Stimulated activated CD8-positive, alpha-beta memory T cell treated with anti-CD3 and anti-CD28 coated beads, Interleukin-4, amount 100 ng/mL, for 1 hour (primary cell): ENCODE measurements at places on chromosomes 2 and 18.

GRCh38 chr2:191230174-191230573 is 15.0 kb upstream of the MYO1B start:
- DNase-seq: no peak

DNA sequence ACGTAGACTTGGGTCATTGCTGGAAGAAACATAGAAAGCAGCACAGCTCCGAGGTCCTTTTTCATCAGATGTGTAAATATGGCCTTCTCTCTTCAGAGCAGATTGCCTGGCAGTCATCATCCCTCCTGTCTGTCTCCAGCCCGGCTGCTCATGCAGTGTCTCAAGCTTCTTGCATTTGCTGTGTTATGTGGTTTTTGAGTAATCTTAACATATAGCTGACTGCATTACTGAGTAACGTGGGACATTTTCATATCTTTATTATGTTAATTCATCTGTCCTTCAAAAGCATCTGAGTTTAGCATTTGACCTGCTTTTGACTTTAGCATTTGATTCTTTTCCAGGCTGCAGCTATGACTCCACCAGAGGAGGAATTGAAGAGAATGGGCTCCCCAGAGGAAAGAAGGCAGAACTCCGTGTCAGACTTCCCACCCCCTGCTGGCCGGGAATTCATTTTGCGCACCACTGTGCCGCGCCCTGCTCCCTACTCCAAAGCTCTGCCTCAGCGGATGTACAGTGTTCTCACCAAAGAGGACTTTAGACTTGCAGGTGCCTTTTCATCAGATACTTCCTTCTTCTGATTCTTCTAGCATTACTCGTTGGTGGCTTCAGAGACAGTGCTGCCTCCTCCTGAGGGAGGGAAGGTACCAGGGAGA is 116.2 kb downstream of the RAB3GAP1 start:
- no peak for DNase-seq

DNA sequence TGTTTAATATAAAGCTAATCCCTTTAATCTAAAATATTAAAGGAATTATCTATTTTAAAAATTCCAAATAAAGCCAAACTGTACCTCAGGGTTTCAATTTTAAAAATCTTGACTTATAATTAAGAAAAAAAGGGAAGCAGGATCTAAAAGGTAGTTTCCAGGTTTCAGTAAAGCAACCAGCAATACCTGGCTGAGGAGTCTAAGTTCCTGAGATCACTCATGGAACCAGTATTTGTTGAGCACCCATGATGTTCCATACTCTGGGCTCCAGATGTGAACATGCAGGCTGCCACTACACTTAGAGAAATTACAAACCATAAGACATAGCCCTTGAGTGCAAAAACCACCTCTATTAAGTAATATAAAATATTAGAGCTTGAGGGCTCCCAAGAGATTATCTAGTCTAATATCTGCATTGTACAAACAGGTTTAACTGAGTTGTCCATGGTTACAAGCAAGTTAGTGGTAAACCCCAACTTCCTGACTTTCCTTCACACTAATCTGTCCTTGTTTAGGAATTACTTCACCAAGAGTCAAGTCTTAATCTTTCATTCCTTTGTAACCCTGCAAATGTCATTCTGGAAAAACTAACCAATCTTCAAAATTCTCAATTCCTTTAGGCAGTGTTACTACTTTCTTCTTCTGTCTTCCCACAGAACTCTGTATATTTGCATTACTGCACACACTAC is 49.2 kb downstream of the CLASP1 start:
- no peak for DNase-seq

DNA sequence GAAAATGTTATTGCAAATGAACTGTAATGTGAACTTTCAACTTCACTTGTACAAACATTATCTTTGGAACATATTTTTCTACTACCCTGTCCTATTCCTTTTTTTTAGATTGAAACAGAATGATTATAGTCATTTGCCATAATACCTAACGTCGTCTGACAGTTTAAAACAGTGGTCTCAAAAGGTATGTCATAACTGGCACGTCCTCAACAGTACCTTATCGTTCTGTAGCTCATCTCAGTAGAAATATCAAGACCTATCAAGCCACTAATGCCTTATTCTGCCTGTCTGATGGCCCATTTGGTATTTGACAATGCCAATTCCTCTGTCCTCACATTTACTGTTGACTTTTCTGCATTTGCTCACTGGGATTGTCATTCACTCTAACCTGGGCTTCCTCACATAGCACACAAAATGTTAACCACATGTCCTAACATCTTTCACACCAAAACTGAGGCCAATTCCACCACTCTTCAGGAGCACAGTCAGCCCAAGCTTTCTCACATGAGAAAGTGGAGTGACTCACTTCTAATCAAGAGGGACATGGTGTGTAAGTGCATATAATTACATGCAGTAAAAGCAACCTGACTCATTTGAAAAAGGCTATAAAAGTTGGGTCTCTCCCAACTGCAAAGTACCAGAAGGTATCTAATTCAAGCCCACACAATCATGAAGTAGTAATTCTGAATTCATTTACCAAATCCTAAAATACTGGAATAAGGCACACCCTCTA is 34.8 kb downstream of the DNER start:
- no peak for DNase-seq

DNA sequence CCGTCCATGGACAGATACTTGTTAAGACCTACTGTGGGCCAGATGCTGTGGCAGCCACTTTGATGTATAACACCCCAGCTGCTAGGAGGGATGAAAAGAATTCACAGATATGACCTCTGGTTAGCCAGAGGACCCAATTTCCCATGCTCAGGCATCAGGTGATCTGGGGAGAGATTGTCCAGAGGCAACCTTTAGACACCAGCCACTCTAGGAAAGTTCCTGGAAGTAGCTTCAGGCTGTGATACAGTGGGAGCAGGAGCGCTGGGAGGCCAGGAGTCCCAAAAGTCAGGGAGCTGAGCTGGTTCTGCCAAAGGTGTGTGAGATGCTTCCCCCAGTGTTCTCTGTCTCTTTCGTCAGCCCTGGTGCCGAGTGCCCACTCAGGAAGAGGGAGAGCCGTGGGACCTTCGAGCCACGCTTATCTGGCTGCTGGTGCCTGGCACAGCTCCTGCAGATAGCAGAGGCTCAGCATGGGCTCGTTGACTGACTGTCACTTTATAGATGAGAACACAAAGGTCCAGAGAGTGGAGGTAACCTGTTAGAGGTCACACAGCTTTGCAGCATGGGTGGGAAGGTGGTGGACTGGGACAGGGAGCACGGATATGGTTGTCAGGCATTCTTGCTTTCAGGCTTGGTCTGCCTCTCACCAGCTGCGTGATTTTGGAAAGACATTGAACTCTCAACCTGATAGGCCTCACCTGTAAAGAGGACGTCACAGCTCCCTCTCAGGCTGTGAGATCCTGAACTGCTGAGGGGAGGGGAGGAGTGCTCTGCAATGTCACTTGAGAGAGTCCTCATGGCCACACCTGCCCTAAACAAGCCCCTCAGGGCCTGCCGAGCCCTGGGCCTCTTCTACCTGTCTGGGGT is 7.8 kb upstream of the RALB start:
- DNase-seq: no peak

DNA sequence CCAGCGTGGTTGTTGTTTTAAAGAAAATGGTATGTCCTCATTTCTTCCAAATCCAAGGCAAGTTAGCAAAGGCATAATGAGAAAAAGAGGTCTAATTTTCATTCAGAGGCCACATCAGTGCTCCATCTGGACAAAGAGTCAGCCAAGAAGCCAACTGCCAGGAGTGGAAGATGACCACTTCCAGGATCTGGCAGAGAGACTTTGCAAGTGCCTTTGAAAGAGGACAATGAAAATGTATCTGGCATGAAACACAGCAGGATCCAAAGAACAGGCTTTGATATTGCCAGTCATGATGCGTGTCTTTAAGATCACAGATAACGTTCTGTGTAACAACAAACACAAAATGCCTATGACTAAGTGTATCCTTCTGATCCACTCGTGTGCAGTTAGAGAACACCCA is 82.8 kb downstream of the AFF3 start:
- no peak for DNase-seq

DNA sequence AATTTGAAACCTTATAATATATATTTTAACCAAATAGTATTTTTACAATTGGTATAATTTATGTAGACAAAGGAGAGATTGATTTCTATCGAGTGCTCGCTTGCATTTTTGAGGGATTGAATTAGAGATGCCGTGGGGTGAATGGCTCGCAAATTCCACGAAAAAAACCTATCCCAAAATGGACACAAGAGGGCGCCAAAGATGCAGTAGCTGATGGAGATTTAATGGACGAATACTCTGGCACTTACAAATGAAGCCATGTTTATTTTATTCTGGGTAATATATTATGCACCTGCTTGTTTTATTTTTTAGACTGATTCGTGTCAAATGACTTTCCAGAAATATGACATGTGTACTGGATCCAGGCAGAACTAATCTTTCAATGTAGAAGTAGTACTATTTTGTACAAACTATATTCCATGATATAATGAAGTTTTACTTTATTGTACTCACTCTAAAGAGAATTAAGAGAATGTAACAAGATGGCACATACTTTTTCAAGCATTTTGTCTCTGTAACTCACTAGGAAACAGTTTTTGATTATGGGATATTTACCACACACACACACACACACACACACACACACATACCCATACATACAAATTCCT is 505.4 kb downstream of the PLCL1 start:
- DNase-seq: peak; percentile 22

DNA sequence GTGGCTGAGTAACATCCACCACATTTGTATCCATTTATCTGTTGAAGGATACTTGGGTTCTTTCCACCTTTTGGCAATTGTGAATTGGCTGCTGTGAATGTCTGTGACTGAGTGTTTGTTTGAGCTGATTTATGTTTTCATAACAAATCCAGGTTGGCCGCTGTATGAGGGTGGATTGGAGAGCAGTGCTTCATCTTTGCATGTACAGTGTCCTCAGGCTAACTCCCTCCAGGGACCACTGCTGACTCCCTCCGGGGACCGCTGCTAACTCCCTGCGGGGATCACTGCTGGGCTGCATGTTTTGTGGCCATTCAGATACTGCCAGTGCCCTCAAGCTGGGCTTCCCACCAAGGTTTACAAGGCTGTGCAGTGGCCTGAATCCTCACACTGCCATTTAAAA is 10.2 kb downstream of the BOK start:
- DNase-seq: no peak

DNA sequence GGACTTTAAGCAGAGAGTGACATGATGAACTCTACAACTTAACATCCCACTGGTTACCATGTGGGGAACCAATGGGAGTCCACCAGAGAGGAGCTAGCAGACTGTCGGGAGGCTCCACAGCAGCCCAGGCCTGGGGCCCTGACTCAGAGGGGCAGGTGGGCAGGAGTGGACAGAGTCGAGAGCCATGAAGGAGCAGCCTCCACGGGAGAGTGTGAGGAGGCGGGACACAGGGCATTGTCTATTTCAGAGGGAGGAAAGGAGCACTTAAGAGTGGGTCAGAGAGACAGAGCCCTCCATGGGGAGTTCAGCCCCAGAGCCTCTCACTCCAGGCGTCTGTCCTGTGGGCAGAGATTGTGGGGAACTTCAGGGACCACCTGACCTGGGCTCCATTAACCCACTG is 118.7 kb downstream of the CYP26B1 start:
- DNase-seq: no peak

DNA sequence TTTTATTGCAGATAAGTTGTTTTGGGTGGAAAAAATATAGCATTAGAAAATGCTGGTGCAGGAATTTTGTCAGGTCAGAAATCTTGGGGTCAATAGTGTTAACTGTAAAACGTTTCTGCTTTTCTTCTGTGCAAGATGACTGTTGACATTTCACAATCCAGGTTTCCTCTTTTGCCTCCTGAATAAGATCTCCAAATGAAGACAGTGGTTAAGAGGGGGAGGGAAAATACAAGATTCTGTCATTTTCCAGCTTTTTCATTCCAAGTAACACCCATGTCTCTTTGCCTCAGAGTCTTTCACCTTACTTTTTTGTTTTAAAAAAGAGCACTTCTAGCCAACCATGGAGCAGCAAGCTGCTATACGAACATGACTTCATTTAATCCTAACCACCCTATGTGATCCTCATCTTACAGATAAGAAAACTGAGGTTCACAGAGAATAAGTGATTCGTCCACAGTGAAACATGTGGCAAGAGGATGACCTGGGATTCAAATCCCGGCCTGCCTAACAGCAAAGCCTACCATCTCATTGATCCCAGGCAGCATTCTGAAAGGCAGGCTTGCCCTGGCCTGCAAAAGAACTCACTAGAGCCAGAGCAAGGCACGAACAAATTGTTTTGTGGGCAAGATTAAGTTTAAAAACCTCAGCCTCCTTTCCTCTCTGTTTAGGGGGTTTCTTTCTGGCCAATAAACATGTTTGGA is 3.0 kb downstream of the PLEK start:
- DNase-seq: no peak

DNA sequence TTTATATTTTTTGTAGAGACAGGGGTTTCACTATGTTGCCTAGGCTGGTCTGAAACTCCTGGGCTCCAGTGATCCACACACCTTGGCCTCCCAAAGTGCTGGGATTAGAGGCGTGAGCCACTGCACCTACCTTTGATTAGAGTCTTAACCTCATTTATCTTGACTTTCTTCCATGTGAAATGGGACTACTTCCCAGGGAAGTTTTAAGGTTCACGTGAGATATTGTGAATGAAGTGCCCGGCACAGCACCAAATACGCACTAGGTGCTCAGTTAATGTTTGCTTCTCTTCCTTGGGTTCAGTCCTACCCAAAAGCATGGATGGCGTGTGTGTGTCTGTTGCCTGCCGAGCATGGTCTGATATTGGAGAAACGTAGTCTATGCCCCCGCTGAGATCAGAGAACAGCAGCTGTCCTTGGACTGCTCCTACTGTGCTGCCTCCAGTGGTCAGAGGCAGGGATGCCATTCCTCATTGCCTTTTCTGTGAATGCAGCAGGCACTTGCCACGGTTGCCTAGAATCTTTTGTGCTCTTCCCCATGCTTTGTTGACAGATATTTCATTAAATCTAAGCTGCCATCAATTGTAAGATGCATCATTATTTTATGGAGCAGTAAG is 12.3 kb upstream of the TFCP2L1 start:
- no peak for DNase-seq

DNA sequence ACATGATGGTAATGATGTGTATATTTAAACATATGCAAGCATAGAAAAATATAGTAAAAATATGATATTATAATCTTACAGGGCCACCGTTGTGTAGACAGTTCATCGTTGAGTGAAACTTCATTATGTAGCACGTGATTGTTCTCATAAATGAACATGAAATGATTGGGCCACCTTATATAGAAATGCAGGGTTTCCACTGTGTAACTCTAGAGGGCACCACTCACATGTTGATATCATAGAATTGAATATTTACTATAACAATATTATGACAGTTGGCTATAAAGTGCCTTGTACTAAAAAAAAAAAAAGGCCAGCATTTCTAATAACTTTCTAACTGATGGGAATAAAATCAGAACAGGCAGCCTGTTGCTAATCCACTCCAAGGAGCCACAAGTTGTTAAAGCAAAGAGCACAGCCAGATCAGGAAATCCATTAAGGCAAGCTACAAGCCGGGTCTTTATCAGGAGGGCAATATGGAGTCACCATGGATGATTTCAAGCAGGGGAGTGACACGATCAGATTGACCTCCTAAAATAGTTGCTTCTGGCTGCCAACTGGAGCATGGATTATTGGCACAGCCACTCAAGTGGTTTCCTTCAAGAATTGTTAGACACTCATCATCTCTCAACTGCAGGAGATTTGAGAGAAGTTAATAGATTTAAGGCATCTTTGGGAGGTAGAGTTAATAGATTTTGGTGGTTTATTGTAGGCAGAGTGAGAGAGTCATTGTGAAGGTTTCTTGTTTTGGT is 16.7 kb downstream of the IL1F10 start:
- DNase-seq: no peak

- no peak for DNase-seq
These were observed 9.0 kb downstream of the LRRTM4 start for GRCh38 chr2:77513191-77513590.
